NT2/D1 (cell line): ENCODE measurements at places on chromosomes 3 and 15.

DNA sequence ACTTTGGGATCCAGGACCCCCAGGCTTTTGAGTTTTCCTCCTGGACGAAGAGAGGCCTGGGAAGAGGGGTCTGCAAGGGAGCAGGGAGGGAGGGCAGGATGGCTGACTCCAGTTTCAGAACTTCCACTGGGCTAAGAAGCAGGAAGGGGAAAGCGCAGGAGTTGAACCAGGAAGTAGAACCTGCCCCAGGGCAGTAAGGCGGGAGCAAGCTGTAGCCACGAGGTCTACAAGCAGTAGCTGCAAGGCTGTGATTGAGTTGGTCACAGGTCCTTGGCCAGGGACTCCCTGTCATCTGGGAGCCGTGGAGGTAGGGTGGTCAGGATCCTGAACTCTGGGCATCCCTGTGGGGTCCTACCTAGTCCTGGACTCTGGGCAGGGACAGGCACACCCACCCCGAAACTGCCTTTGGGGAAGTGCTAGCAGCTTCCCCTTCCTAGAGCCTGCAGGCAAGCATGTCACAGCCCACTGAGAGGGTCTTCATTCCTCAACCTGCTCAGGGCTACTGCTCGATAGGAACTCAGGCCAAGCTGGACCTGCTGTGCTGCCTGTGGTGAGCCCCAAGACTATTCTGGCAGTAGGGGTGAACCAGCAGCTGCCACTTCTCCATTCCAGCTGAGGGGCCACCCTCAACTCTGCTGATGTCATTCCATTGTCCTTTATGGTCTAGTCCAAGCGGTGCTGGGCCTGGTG, 5.8 kb upstream of the GNAI2 start:
- DNase-seq, result no peak

DNA sequence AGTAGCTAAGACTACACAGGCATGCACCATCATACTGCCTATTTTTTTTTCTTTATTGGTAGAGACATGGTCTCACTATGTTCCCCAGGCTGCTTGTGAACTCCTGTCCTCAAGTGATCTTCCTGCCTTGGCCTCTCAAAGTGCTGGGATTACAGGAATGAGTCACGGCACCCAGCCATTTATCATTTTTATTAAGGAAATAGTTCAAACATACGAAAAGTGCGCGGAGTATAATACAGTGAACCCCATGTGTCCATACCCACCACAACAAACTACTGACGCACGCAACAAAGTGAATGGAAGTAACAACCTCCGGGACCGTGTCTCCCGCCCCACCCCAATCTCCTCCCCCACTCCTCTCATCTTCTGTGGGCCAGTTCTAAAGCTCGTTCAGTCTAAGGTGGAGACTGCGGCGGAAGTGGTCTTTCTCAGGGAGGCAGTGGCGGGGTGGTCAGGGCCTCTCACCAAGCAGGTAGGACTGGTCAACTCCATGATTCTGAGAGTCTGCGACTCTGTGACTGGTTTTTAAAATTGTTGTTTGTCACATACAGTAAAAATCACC, 42.1 kb downstream of the DNAJB8 start:
- DNase-seq, result no peak

GRCh38 chr15:91865486-91865885, 12.0 kb downstream of the SLCO3A1 start:
- DNase-seq, result no peak

- no peak for DNase-seq
Observed at GRCh38 chr3:29475305-29475840, 194.5 kb downstream of the RBMS3 start.

GRCh38 chr3:89560568-89560967, 453.1 kb downstream of the EPHA3 start:
- no peak for DNase-seq

- no peak for DNase-seq
Observed at GRCh38 chr3:60142009-60142408, 1092.2 kb upstream of the CFAP20DC start.

DNA sequence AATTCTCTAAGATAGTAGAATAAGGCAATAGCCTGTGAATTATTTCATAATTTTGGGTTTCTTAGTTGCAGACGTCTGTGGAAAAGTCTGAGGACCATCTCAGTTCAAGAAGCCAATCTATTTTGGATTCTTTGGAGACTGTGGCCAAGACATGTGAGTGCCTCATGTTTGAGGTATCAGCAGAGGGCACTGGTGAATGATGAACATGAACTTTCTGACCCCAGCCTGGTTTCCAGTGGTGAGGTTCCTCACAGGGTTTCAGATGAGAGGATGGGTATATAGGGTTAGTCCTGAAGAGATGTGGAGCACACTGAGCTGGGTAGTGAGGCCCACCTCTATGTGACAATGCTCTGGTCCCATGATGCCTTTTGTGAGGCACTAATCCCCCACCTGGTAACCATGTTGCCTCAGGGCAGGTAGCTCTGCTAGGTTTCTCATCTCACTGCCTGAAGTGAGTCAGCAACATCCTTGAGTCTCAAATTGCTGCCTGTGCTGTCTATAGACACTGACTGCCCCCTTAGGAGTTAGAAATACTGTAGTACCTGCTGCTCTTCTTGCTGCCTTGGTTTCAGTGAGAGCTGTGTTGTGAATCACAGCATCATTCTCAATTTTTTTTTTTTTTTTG, 32.3 kb downstream of the C3orf62 start:
- DNase-seq, result peak; percentile 39

DNA sequence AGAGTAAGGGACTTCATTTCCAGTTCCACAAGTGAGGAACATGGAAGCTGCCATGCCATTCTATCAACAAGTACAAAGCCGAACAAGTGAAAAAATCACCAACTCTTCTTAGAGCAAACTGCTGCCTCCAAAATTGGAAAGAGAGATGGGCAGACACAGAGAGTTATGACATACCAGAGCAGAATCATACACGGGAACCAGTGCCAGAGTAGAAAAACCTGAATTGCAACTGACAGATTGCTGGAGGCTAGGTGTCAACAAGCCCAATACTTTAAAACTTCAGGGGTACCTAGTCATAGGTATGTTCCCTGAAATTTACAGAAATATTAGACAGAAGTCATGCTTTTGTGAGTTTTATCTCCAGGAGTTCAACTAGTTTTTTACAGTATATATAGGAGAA, 62.0 kb downstream of the TTBK2 start:
- no peak for DNase-seq

- no peak for DNase-seq
Observed at GRCh38 chr15:96058103-96058851, 272.2 kb upstream of the NR2F2 start.

GRCh38 chr3:19749448-19750017, 184.5 kb downstream of the EFHB start:
- DNase-seq, result no peak

- DNase-seq, result no peak
Observed at GRCh38 chr15:70245932-70246622, 148.4 kb upstream of the TLE3 start.

GRCh38 chr15:90400759-90401314, 12.8 kb downstream of the IQGAP1 start:
- peak; percentile 74 for DNase-seq
